Gastroesophageal sphincter (tissue), 4 donors: ENCODE measurements at places on chromosomes 2 and 18.

GRCh38 chr2:85329181-85329651 lies 1.4 kb upstream of the TGOLN2 start:
- ATAC-seq, result no peak
- H3K4me3 ChIP-seq, result no peak overlapping the region
- no peak overlapping the region for H3K27ac ChIP-seq

GRCh38 chr2:40148334-40148733 lies 303.6 kb downstream of the SLC8A1 start:
- peaks cover 13% of the 10 kb centered on the region for H3K36me3 ChIP-seq
- ATAC-seq, result no peak
- H3K27me3 ChIP-seq, result no peaks in the 10 kb centered on the region
- H3K4me1 ChIP-seq, result no peaks in the 10 kb centered on the region

DNA sequence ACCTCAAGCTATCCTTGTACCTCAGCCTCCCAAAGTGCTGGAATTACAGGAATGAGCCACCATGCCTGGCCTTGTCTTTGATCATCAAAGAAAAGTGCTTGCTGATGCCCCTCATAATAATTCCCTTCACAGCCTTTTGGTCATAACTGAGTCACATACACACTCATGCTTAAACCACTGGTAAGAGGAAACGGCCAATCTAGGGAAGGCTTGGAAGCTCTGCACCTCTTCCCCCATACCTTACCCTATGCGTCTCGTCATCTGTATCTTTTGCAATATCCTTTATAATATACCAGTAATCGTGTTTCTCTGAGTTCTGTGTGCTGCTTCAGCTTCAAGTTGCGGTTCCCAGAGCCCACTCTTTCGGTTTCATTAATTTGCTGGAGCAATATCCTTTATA lies 4.8 kb upstream of the RNF138 start:
- H3K27me3 ChIP-seq, result no peaks in the 10 kb centered on the region
- H3K27ac ChIP-seq, result no peak overlapping the region
- no peaks in the 10 kb centered on the region for H3K36me3 ChIP-seq

- no peaks in the 10 kb centered on the region for H3K36me3 ChIP-seq
- H3K4me1 ChIP-seq, result peaks cover 13% of the 10 kb centered on the region
- no peak for ATAC-seq
Measured at GRCh38 chr18:55998801-55999385, 410.9 kb upstream of the TCF4 start.

DNA sequence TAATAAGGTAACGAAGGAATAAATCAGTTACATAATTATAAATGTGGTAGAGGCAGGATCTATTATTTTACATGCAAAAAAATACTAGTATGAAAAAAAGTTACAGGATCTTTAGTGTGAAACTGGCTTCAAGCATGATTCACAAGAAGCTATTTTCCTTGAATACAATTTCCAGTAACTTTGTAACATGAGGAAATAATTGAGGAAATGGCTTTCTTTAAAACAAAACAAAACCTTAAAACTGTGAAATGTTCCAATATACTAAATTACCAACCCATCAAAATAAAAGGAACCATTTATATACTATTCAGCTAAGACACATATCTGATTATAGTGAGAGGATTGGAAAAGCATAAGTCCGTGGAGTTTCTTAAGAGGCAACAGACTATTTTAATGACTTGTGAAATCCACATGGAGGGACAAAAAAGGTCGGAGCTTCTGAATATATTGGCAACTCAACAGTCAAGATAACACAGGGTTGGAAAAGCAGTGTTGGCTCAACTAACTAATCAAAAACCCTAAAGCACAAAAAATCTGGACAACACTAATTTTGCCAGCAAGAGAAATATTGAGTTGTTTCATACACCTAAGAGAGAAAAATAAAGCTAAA lies 10.6 kb downstream of the IRS1 start:
- H3K27ac ChIP-seq, result peak overlapping the region; percentile 91
- no peak overlapping the region for H3K4me3 ChIP-seq
- H3K36me3 ChIP-seq, result no peaks in the 10 kb centered on the region
- ATAC-seq, result no peak
- peaks cover 60% of the 10 kb centered on the region for H3K4me1 ChIP-seq
- no peaks in the 10 kb centered on the region for H3K27me3 ChIP-seq

DNA sequence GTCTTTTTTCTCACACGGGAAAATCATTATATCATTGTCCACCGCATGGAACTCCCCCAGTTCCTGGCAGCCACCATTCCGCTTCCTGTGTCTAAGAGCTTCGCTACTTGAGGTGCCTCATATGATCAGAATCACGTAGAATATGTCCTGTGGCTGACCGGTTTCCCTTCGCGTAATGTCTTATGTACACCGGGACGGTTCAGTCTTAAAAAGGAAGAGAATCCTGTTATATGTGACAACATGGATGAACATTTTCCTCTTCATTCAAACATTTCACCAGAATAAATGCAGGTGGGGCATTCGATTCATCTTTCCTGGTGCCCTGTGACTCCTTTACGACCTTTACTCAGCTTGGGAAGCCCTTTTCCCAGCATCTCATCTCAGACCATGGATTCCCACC lies 131.7 kb upstream of the TWIST2 start:
- no peak overlapping the region for H3K27ac ChIP-seq
- H3K4me3 ChIP-seq, result no peak overlapping the region
- ATAC-seq, result no peak
- no peaks in the 10 kb centered on the region for H3K27me3 ChIP-seq

DNA sequence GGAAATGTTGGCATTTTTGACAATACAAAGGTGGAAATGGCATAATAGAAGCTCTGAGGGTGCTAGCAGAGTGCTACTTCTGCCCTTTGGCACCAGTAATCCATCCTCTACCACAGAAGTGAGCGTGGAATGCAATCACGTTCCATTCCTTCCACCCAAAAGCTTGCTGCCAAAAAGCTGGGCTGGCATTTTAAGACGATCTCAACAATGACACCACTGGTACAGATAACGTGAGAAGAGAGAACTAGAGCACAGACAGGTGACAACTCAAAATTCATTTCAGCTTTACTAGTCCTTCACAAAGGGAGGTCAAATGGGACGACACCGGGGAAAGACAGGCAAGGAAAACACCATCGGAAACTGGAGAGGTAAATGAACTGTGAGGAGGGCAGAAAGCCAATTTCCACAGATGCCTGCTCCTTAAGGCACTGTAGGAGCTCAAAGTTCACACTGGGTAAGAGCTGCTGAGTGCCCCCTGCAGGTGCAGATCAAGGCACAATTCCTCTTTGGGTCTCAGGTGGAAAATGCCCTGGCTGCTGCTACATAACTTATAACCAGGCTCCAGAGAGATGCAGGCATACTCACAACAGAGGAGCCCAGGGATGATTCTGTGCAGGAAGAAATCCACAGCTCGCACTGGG lies 50.7 kb upstream of the RNU4ATAC start:
- H3K27ac ChIP-seq, result peak overlapping the region; percentile 28
- H3K4me1 ChIP-seq, result peaks cover 70% of the 10 kb centered on the region
- no peaks in the 10 kb centered on the region for H3K27me3 ChIP-seq
- H3K4me3 ChIP-seq, result no peak overlapping the region
- H3K36me3 ChIP-seq, result no peaks in the 10 kb centered on the region

- peaks cover 3% of the 10 kb centered on the region for H3K27me3 ChIP-seq
- ATAC-seq, result no peak
- no peak overlapping the region for H3K27ac ChIP-seq
- no peak overlapping the region for H3K4me3 ChIP-seq
Measured at GRCh38 chr2:6764968-6765723, 100.6 kb downstream of the CMPK2 start.

DNA sequence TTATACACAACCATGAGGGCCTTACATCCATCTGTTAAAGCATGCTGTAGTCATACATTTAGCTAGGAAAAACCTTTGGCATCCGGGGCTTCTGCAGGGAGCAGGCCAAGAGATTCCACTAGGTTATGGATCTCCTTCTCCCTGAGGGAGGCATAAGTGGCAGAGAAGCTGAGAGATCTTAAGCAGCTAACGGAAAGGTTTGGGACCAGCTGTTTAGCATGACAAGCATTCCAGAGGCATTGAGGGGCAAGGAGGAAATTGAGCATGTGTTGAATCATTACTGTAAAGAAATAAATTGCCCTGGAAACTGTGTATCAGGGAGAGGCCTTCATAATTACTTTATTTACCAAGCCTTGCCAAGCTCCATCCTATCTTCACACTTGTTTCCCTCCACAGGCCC lies 643.1 kb downstream of the CNTNAP5 start:
- no peaks in the 10 kb centered on the region for H3K27me3 ChIP-seq
- no peaks in the 10 kb centered on the region for H3K4me1 ChIP-seq
- H3K4me3 ChIP-seq, result no peak overlapping the region
- H3K36me3 ChIP-seq, result no peaks in the 10 kb centered on the region
- no peak overlapping the region for H3K27ac ChIP-seq

GRCh38 chr2:106065983-106066820 lies 127.9 kb downstream of the UXS1 start:
- peak; percentile 44 for ATAC-seq
- peaks cover 54% of the 10 kb centered on the region for H3K4me1 ChIP-seq
- H3K4me3 ChIP-seq, result peak overlapping the region; percentile 40
- no peaks in the 10 kb centered on the region for H3K36me3 ChIP-seq
- H3K27me3 ChIP-seq, result peaks cover 5% of the 10 kb centered on the region
- H3K27ac ChIP-seq, result no peak overlapping the region

GRCh38 chr2:68556381-68556780 lies 87.0 kb upstream of the PROKR1 start:
- ATAC-seq, result no peak
- H3K27me3 ChIP-seq, result no peaks in the 10 kb centered on the region
- no peaks in the 10 kb centered on the region for H3K4me1 ChIP-seq
- H3K36me3 ChIP-seq, result no peaks in the 10 kb centered on the region
- H3K27ac ChIP-seq, result no peak overlapping the region
- no peak overlapping the region for H3K4me3 ChIP-seq

GRCh38 chr2:12855508-12855907 lies 138.8 kb downstream of the TRIB2 start:
- no peaks in the 10 kb centered on the region for H3K27me3 ChIP-seq
- H3K27ac ChIP-seq, result no peak overlapping the region
- H3K36me3 ChIP-seq, result no peaks in the 10 kb centered on the region
- no peak overlapping the region for H3K4me3 ChIP-seq

DNA sequence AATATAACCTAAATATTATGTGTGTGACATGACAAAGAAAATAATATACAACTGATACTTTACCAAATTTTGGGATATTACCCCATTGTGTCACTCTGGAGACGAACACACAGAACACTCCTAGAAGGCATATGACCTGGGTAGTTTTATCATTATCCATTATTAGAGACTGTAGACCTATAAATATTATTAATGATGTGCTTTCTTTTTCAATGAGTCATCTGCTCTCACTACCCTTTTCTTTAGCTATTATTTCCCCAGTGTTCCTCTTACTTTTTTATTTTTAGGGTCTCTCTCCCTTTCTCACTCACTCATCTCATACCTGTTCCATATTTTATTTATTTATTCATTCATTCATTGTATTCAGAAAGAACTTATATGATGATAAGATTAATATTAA lies 143.3 kb upstream of the ITGA4 start:
- no peak overlapping the region for H3K4me3 ChIP-seq
- H3K36me3 ChIP-seq, result no peaks in the 10 kb centered on the region
- H3K27ac ChIP-seq, result no peak overlapping the region
- no peak for ATAC-seq

DNA sequence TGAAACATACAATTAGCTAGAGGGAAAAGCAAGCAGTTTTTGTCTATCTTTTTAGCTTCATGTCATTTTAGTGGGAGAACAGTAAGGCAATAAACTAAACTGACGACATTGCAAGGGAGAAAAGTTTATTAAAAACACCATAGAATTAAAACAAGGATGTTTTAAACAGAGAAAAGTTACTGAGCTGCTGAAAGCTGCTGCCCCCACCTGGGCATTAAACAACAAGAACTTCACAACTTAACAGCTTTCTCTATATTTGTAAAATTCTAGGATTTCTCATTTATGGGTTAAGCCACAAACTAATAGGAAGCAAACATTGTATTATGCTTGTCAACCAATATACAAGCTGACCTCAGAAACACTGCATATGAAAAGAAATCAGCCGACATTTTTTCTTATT lies 289.2 kb downstream of the ERBB4 start:
- no peaks in the 10 kb centered on the region for H3K27me3 ChIP-seq
- H3K4me3 ChIP-seq, result no peak overlapping the region
- no peak for ATAC-seq
- no peaks in the 10 kb centered on the region for H3K36me3 ChIP-seq
- no peak overlapping the region for H3K27ac ChIP-seq

DNA sequence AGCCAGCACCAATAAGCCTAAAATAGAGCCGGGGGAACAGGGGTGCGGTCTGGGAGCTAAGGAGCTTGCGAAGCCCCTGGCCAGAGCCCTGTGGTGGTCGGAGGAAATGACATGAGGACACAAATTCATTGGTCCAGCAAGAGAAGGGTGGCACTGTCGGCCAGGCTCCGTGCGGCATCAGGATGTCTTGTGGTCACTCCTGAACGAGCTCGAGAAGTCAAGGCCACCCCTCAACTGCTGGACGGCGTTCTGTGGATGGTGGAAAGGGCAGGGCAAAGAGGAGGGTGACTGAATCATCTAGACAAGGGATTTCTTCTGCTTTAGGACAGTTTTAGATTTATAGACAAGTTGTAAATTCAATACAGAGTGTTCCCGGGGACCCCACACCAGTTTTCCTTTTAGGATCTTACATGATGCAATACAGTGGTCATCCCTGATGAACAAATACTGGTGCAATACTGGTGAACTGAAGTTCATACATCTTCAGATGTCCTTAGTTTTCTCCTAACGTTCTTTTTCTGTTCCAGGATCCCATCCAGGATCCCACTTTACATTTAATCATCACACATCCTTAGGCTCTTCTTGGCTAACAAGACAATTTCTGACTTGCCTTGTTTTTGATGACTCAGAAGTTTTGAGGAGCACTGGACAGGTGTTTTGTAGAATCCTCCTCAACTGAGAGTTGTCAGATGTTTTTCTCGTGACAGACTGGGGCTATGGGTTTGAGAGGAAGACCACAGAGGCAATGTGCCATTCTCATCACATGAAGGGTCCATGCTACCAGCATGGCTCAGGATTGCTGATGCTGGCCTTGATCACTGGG lies 13.2 kb downstream of the EDAR start:
- H3K4me1 ChIP-seq, result no peaks in the 10 kb centered on the region
- H3K36me3 ChIP-seq, result no peaks in the 10 kb centered on the region
- H3K27ac ChIP-seq, result no peak overlapping the region
- peaks cover 10% of the 10 kb centered on the region for H3K27me3 ChIP-seq
- no peak overlapping the region for H3K4me3 ChIP-seq

DNA sequence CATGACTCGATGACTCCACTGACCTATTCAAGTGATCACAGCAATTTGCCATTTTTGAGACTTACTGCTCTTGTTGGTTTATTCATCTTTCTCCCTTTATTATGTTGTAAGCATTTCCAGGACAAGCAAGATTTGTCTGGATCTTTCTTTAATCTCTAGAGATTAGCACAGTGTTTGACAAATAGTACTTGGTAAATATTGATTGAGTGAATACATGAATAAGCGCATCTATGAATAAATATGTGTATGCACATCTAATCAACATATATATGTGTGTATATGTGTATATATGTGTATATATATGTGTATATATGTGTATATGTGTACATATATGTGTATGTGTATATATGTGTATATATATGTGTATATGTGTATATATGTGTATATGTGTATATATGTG lies 7.3 kb downstream of the TMX3 start:
- H3K27me3 ChIP-seq, result no peaks in the 10 kb centered on the region
- peaks cover 7% of the 10 kb centered on the region for H3K36me3 ChIP-seq
- no peak for ATAC-seq
- H3K4me3 ChIP-seq, result no peak overlapping the region

GRCh38 chr2:10079266-10079869 lies 843 bp downstream of the CYS1 start:
- H3K27ac ChIP-seq, result peak overlapping the region; percentile 95
- H3K27me3 ChIP-seq, result peaks cover 7% of the 10 kb centered on the region
- H3K4me3 ChIP-seq, result peak overlapping the region; percentile 83
- no peaks in the 10 kb centered on the region for H3K36me3 ChIP-seq
- H3K4me1 ChIP-seq, result peaks cover 7% of the 10 kb centered on the region
